ENCODE measurements at places on chromosomes 2 and 18.

DNA sequence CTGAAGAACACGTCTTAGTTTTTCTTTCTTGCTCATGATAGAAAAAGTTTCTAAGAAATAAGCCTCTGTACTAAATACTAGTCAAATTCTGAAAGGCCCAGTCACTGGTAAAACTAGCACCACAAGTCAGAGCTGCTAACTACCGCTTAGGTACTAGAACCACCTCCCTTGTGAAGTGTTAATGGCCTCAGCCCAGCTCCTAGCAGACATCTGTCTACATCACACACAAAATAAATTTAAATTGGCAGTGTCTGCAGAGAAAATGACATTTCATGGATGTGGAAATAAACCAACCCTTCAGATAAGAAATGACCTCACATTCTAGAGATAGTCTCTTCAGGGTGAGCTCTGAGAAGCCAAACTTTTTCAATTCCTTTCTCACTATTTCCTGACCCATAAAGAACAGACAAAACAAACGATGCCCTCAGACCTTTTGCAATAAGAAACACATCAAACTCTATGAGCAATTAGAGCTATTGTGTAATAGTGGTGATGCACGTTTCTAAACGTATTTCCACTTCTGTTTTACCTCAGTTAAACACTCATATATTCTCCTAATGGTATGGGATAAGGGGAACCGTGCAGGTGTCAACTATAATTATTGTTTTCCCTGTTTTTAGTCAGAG lies 70.3 kb upstream of the DSG1 start:
- no peak for DNase-seq

DNA sequence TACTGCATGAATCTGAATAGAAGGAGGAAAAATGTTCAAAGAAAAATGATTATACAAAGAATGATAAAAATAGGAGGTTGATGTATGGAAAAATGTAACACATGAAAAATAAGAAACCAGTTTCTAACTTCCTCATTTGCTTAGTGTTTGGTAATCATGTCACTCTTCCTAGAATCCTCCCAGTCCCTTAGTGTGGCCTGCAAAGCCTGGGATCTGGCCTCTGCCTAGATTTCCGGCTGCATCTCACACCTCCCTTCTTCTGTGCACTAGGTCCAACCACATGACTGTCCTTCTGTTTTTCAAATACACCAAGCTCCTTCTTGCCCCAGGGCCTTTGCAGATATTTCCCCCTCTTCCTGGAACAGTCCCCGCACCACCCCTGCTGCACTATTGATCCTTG lies 76.8 kb upstream of the RBMS1 start:
- no peak for DNase-seq

DNA sequence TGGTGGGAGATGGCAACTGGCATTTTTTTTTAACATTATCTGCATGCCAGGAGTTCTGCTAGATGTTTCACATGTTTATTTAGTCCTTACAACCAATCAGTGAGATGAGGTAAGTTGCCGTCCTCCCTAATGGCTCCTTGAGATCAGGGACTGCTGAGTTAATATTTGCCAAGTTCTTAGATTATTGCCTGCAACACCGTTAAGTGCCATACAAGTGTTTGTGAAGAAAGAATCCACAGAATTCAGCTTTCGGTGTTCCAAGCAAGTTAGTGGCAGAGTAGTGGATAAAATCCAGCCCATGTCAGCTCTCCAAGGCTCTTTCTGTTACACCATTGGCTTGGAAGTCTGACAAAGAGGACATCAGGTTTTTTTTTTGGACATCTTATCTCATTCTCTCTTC lies 95.9 kb downstream of the C1QL2 start:
- DNase-seq, result no peak

GRCh38 chr2:120744817-120745216 lies 9.1 kb downstream of the GLI2 start:
- no peak for DNase-seq

DNA sequence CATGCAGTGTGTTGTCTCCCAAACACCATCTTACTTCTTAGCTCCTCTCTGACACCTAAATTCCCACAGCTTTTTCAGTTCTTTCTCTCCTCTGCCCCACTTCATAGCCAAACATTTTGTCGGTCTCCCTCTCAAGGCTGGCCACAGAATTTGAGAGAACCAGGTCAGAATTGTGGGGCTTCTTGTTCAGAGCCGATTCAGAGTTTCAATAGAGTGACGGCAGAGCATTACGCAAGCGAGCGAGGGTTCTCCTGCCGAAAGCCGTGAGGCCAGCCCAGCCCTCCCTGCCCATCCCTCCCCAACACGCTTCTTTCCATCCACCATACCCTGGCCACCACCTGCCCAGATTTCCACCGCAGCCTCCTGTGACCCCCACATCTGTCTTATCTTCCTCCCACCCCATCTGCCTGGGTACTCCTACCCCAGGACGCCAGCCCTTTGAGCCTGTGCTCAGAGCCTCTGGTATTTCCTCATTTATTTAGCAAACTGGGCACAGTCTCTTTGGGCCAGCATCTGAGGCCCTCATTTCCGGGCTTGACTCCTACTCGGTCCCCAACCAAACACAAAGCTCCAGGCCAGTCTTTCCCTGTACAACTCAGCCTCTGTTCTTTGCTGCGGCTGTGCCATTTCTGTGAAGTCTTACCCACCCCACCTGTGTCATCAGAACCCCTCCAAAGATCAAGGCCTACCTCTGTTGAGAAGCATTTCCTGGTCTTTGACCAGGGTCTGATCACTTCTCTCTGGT lies 70.0 kb upstream of the MAP4K4 start:
- no peak for DNase-seq

GRCh38 chr2:135151615-135152014 lies 99.5 kb downstream of the RAB3GAP1 start:
- no peak for DNase-seq

GRCh38 chr2:74919827-74920226 lies 38.6 kb upstream of the POLE4 start:
- peak; percentile 62 for DNase-seq

GRCh38 chr2:19630921-19631320 lies 270.9 kb downstream of the TTC32 start:
- no peak for DNase-seq

GRCh38 chr18:75132931-75133525 lies 75.9 kb downstream of the PTGR3 start:
- DNase-seq, result no peak

GRCh38 chr2:157318884-157319283 lies 6.7 kb downstream of the ERMN start:
- no peak for DNase-seq

DNA sequence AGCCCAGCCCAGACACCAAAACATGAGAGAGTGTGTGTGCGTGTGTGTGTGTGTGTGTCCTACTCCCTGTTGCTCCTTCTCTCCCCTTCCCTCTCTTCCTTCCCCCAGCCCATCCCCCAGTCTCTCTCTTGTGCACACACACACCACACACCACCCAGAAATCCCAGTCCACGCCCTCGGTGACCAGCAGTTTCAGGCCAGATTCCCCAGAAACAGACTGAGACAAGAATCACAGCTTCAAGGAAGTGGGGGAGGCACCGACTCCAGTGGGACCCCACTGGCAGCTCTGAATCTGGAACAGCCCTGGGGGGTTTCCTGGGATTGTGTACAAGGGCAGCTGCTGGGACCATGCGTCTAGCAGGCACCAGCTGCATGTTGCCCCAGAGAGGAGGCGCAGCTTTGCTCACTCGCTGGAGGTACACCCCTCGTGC lies 113.5 kb downstream of the NDUFA10 start:
- DNase-seq, result no peak

- no peak for DNase-seq
Measured at GRCh38 chr2:137826373-137827372, 137.6 kb upstream of the HNMT start.

DNA sequence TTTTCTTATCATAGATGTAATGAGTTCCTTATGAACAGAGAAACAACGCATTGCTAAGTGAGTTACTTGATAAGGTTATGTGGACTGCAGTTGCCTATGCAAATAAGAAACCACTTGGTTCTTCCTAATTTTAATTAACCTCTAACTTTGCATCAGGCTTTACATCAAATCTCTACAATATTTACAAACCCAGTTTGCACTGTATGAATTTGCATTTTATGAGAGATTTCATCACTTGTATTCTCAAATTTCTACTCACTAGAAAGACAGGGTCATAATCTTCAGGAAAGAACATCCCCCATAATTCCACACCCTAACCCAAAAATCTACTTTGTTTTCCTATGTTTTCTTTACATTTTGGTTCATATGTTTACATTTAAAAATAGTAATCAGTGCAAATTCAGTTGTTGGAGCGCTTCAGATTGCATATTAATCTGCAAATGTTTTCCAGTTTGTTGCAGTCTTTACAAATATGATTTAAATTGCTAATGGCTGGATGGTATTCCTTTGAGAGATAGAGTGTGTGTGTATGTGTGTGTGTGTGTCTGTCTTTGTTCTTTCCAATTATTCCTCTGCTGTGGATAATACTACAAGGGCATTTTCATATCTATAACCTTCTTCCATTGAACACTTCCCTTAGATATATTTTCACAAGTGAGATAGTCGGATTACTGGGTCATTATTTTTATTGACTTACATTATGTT lies 106.1 kb downstream of the COL4A4 start:
- no peak for DNase-seq

GRCh38 chr18:35122586-35123224 lies 81.5 kb downstream of the MAPRE2 start:
- no peak for DNase-seq

DNA sequence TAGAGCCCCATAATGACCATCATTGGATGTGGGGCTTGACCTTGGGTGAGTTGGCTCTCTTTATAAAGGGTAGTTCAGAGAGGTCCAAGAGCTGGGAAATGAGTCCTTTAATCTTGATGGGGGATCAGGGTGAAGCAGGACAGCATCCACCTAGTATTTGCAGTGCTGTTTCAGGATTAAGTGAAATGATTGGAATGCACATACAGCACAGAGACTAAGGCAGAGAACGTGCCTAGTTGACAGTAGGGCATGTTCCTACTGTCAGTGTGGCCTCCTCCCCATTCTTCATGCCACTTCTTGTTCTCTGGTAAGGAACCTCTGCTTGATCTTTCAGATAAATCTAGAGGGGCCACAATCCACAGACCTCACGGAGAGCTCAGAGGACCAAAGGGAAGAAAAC lies 78.9 kb downstream of the TRIM43 start:
- DNase-seq, result no peak

- no peak for DNase-seq
Measured at GRCh38 chr18:67428158-67428557, 88.4 kb downstream of the DSEL start.

- DNase-seq, result no peak
Measured at GRCh38 chr18:54254265-54254758, 15.0 kb upstream of the POLI start.

DNA sequence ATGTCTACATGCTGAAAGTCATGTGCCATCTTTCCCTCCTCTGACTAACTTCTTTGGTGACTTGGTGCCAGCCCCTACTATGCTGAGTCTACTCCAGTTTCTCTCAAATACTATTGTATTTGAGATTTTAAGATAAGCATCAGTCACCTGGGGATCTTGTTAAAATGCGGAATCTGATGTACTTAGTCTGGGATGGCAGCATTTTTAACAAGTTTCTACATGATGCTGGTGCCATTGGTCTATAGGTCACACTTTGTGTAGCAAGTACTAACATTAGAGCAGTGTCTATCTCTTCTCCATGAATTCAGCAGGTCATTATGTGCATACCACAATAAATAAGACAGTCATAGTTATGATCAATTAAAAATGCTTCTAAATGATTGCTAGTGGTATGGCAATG lies 106.9 kb downstream of the CERS6 start:
- DNase-seq, result no peak

DNA sequence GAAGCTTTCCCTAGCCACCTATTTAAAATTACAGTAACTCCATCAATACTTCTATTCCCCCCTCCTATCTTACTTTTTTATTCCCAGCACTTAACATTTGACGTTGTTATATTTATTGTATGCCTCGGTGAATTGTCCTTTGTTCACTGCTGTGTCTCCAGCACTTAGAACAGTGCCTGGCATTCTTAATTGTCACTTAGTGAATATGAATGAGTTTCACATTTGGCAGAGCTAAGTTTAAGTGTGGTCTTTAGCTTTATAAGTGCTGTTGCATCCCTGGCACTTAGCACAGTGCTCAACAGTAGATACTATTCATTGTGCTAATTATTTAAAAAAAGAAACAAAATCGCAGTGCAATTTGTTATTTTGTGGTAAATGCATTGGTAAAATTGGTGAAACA lies 1.7 kb downstream of the RMP24 start:
- DNase-seq, result no peak

- no peak for DNase-seq
Measured at GRCh38 chr2:109270505-109271312, 141.7 kb downstream of the SH3RF3 start.

GRCh38 chr2:88738271-88738670 lies 46.8 kb downstream of the RPIA start:
- DNase-seq, result no peak

GRCh38 chr2:75655861-75656260 lies 9.3 kb downstream of the MRPL19 start:
- DNase-seq, result no peak

GRCh38 chr18:78410094-78410786 lies 569.4 kb upstream of the SALL3 start:
- DNase-seq, result no peak

GRCh38 chr2:68769586-68770270 lies 35.1 kb downstream of the ARHGAP25 start:
- no peak for DNase-seq

- DNase-seq, result no peak
Measured at GRCh38 chr2:140422759-140423158, 1642.6 kb upstream of the NXPH2 start.

- no peak for DNase-seq
Measured at GRCh38 chr2:33208400-33208799, 261.6 kb downstream of the LTBP1 start.

DNA sequence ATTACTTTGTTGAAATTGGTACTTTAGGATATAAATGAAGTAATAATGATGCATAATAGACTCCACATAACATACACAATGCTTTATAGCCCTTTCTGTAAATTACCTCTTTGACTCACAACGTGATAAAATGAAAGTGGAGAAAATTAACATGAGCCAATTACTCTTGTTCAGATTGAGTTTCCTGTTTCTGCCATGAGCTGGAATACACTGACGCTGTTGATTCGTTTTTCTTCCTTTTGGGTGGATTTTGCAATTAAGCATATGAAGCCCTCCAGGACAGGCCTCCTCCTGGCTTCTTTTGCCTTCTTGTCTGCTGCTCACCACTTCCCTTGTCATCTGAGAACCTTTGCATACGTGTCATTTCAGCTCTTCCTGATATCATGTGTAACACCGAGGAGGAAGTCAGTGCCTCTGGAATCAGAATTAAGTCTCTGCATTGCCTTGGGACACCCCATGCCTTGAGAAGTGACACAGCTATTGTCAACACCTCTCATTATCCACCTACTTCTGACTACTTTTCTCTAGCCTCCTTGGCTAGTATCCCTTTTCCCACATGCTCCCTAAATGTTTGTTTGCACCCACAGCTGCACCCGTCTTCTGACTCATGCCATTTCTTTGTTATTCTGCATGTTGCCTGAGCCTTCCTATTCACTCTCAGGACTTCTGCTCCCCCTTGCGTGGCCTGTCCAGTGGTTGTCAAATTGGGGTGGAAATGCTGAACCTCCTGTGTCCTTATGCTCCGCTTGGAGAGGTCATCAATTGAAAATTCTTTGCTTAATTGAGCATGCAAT lies 134.1 kb downstream of the FMNL2 start:
- DNase-seq, result no peak

All from GM12892 (cell line).